ENCODE measurements at places on chromosomes 6 and 20.

DNA sequence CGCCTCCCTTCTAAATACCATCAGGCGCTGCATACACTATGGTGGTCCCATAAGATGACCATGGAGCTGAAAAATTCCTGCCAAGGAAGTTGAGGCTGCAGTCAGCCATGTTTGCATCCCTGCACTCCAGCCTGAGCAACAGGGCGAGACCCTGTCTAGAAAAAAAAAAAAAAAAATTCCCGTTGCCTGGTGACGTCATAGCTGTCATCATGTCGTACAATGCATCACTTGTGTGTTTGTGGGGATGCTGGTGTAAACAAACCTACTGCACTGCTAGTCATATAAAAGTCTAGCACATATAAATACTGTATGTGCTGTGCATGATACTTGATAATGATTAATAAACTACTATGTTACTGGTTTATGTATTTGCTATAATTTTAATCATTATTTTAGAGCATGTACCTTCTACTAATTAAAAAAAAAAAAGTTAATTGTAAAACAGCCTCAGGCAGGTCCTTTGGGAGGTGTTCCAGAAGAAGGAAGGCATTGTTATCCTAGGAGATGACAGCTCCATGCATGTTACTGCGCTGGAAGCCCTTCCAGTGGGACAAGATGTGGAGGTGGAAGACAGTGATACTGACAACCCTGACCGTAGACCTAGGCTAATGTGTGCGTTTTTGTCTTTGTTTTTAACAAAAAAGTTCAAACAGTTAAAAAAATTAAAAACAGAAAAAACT is 132.6 kb downstream of the BANF2 start:
- DNase-seq, result no peak

DNA sequence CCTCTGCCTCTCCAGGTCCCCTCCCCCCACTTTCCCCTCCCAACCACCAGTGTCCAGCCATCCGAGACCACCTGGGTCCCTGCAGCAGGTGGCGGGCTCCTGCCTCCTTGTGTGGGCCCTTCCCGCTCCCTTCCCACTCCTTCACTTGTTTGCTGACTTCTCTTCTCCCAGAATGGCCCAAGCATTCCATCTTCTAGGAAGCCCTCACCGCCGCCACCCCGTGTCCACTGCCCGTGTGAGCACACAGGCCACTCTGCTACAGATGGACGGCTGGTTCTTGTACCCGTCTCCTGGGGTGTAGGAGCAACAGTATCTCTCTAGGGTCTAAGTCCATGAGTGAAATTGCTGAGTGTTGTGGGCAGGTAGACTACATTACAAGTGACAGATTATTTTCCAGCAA is 15.0 kb downstream of the BPHL start:
- no peak for DNase-seq

DNA sequence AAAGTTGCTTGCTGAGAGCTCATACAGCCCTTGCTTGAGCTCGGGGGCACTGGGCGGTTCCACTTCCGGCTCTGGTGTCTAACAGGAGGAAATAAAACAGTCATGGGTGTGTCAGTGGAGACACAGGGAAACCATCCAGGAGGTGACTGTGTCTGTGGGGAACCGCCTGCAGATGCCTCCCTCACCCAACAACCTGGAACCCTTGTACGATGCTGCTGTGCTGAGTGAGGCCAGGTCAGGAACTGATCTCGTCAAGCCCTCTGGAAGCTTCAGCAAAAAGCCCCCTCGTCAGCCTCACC is 15.5 kb downstream of the TXNDC5 start:
- DNase-seq, result no peak

DNA sequence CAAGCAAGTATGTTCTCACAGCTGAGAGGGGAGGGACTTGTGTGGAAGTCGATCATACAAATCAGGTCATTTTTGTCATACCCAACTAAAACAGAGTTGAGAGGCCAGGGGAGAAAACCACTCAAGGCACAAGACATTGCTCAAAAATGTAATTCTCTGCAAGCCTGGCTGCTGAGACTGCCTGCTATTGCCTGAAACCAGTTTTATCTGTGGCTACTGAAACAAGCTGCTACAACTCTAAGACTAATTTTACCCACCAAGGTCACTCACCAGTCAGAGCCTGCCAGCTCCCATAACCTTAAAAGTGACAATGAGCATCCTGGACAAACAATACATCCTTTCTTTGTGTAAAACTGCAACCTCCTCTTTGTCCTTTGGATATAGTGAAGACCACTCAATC is 54.1 kb upstream of the CST7 start:
- no peak for DNase-seq

DNA sequence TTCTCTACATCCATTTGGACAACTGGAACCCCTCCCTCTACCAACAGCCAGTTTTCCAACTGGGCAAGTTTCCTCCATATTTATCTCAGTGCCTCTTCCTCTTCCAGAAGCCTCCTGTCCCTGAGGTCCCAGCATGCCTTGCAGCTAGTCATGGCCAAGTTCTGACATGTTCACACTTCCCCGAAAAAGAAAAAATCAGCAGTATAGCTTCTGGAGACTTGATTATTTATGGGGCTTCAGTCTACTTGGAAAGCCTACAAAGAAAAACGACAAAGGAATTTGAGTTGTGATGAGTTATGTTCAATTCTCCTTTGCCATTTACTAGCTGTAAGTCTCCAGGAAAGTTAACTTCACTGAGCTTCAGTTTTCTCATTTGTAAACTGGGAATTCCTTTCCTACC is 406.5 kb downstream of the MAFB start:
- DNase-seq, result no peak

GRCh38 chr6:62280099-62280498 is 5.9 kb downstream of the KHDRBS2 start:
- no peak for DNase-seq

DNA sequence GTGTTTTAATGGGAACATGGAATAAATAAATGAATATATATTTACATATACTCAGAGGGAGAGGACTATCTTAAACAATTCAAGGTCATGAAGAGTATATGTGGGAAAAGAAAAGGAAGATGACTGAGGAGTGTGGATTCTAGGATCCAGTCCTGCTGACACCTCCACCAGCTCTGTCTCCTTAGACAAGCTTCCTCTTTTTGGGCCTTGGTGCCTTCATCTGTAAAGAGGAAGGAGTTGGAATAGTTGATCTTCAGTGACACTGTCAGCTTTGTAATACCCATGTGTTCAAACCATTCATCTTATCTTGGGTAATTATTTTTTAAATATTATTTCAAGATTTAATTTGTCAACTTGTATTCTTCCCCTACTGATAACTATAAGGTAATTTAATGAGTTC is 338.0 kb downstream of the ADGRB3 start:
- DNase-seq, result no peak

DNA sequence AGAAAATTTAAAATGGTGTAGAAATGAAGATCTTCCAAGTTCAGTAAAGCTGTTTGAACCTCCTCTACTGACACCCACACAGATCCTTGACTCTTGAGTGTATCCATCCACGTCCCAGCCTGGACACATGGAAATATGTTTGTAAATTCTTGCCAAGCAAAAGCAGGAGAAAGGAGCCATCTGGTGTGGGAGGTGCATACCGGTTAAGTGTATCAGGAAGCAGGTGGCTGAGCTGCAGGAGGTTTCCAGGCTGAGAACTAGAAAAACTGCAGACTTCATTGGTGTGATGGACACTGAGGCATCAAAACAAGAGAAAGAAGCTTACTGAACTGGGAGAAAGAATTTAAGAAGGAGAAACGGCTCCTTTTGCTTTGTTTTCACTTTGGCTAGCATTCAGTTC is 229.9 kb upstream of the GRIK2 start:
- no peak for DNase-seq

DNA sequence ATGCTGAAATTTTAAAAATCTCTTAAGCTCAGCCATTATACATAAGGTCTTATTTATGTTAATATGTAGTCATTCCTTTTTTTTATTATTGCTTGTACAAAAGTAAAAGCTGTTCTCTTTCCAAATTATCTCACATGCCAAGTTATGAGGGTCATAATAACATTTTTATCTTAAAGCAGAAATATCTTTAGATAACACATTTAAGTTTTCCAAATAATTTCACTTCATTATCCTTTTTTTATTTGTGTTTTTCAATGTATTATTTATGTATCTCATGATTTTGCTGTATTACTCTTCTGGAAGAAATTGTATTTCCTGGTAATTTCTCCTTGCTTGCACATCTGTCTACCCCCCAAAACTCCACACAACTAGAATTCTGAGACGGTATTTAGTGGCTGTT is 461.1 kb upstream of the SOX4 start:
- DNase-seq, result no peak

GRCh38 chr6:90803956-90804355 is 217.1 kb upstream of the MAP3K7 start:
- DNase-seq, result no peak

GRCh38 chr20:39259808-39260207 is 297.7 kb downstream of the DHX35 start:
- no peak for DNase-seq

- no peak for DNase-seq
These were observed 112.6 kb downstream of the PLCB1 start for GRCh38 chr20:8244637-8245036.

GRCh38 chr6:22141241-22141745 is 155.5 kb downstream of the PRL start:
- DNase-seq, result no peak

DNA sequence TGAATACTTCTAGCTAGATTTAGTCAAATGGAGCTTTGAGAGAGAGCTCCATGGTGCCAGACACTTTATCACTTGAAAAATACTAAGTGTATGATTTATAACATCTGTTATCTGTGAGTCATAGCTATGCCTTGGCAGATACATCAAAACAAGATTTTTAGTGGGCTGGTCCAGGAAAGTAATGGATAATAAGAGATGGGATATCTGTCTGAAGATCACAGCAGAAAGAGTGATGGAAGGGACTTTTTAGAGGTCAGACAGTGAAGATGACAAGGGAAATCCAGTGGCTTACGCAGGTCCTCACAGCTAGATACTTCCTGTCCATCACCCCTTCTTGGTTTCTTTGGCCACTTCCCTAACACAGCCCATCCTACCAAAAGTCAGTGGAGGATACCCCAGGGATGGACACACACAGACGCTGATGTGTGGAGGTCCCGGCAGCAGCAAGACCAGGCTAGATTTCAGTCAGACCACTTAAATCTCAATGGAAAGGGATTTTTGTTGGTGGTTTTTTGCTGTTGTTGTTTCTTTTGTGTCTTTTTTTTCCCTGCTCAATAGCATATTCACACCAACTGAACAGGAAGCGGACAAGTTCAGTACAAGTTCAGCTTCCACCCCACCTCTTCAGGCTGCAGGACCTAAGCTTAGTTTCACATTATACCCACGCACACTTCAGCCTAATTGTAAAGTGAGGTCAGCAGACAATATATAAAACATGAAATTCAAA is 209.3 kb downstream of the ALDH8A1 start:
- no peak for DNase-seq

DNA sequence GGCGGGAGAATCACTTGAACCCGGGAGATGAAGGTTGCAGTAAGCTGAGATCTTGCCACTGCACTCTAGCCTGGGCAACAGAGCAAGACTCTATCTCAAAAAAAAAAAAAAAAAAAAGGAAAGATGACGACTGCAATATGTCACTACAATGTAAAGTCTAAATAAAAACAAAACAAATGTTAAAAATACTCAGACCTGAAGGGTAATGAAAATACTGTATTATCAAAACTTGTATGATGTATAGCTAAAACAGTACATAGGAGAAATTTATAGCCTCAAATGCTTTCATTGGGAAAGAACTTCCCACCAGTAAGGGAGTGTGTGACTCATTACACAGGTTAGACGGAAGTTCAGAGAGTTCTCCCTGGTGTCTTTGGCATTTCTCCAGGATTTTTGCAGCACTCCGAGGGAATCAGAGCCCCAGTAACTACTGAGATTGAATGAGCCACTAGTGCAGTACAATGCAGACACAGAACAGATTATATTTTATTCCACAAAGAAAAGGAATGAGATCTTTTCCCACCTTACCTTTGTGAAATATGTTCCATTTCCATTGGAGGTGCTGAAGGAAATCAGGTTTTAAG is 12.5 kb upstream of the RALGAPB start:
- no peak for DNase-seq
